ENCODE measurements at places on chromosomes 13 and 19.

- peak; percentile 45 for DNase-seq
These were observed 5.8 kb downstream of the FTL start for GRCh38 chr19:48970923-48971395.

DNA sequence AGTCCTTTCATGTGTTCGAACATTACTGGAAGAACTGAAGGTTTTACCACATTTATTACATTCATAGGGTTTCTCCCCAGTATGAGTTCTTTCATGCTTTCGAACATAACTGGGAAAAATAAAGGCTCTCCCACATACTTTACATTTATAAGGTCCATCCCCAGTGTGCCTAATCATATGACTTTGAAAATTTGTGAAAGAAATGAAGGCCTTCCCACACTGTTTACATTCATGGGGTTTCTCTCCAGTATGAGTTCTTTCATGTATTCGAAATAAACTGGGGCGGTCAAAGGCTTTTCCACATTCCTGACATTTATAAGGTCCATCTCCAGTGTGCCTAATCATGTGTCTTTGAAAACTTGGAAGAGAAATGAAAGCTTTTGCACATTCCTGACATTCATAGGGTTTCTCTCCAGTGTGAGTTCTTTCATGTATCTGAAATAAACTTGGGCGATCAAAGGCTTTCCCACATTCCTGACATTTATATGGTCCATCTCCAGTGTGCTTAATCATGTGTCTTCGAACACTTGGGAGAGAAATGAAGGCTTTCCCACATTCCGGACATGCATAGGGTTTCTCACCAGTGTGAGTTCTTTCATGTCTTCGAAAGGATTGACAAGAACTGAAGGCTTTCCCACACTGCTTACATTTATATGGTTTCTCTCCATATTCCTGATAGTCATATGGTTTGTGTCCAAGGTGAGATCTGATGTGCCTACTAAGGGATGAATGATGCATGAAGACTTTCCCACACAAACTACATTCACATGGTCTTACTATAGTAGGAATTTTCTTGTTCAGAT, 24.0 kb downstream of the ZNF564 start:
- DNase-seq = peak; percentile 62

DNA sequence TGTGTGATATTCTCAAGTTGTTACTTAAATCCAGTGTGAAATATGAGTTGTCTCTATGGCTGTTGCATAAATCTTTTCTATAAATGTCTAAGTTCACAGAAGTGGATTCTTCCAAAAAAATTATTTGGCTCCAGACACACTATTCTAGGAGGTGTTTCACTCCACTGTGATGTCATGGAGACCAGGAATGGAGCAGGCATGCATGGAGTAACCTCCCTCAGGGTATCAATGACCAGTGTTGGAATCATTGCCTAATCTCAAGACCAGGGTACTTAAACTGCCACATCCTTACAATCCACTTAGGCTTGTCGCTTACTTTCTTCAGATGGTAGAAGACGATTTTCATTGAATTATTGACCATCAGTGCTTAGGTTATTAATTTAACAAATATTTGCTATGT, 55.4 kb downstream of the LRRC63 start:
- no peak for DNase-seq

DNA sequence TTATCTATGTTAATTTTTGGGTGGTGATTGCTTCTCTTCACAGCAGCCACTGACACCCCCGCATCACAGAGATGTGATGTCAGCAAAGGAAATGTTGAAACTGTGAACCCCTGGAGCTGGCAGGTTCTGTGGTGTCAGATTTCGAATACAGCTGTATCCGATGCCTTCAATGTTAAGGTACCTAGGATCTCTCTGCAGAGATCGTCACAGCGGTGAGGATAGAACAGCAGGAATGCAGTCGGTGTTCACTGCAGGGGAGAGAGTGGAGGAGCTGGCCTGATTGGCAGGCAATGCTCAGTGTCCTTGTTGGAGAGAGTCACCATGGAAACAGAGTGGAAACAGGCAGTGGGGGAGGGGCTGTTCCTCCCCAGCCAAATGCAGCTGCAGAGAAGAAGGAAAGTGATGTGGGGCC, 79.5 kb upstream of the ZNF835 start:
- no peak for DNase-seq

DNA sequence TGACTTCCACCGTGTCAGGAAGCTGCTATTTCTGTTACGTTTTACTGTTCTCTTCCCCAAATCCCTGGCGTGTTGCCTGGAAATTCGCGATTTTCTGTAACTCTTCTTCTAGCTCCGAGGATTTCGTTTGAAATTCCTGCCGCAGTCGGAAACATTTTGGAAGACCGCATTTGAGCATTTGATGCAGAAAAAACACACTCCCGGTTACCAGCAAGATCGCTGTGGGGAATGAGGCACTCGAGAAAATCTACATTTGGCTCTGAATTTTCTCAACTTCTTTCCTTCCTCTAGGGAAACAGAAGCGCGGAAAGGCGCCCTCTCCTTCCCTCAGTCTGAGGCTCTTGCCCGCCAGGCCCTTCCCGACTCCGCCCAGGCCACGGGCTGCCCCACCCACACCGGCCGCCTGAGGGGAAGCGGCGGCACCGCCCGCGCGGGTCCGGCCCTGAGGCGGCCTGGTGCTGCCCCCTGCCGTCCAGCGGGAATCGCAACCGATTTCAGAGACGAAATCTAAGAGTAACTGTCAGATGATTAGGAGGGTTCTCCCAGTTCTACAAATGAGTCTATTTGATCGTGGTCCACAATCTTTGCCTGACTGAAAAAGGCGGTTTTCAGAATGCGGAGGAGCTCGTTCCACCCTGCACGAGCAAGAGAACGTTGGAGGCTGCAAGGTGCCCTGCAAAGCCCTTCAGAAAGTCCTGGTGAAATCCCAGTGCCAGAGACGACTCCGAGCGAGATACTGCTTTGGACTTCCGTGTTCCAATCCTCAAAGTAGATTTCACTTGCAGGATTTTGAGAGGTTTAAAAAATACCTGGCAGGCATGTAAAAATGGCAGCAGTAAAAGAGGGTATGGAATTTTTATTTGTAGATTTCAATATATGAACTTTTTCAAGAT, 18.4 kb upstream of the TUBGCP3 start:
- DNase-seq = peak; percentile 77

- no peak for DNase-seq
These were observed 738.3 kb upstream of the GPC6 start for GRCh38 chr13:92488249-92488852.

- no peak for DNase-seq
These were observed 238.2 kb upstream of the HTR2A start for GRCh38 chr13:47134939-47135489.

DNA sequence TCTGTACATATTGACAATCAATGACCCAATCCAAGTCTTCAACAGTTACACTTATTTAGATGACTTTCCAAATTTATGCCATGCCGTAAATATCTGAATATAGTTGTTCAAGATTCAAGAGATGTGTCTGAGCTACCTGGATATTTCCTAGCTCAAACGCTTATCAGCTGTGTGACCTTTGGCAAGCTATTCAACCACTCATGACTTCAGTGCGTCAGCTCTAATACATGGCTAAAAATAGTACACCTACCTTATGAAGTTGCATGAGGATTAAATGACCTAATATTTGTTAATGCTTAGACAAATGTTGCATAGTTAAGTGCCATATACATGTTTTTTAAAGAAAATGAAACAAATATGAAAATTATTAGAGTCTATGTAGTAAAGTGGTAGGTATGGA, 704.1 kb downstream of the OLFM4 start:
- DNase-seq = no peak

- no peak for DNase-seq
These were observed 22.2 kb downstream of the FUZ start for GRCh38 chr19:49790866-49791265.

DNA sequence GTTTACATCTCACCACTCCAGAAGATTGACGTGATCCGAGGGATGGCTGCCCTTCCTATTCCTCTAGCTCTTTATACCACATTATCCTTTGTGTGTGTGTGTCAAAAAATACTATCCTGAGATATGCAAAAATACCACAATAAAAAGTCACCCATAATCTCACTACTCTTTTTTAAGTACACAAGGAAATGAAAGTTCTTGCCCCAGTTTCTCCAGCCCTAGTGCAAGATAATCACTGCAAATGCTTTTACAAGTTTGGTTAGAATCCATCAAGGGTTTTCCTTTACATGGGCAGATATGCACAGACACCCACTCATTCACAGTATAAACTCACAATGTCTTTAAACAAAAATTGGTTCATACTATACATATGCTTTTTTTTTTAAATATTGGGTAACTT, 89.3 kb downstream of the DIAPH3 start:
- no peak for DNase-seq

- DNase-seq = no peak
These were observed 7.1 kb upstream of the PEAK3 start for GRCh38 chr19:2288818-2289713.

Measured in DMS153 (cell line).